Stimulated activated CD8-positive, alpha-beta memory T cell treated with anti-CD3 and anti-CD28 coated beads, Interleukin-15, amount 100 ng/mL, for 4 hours (primary cell): ENCODE measurements at places on chromosomes 16 and 17.

GRCh38 chr17:48753794-48754499 is 25.4 kb upstream of the HOXB13 start:
- DNase-seq = no peak

DNA sequence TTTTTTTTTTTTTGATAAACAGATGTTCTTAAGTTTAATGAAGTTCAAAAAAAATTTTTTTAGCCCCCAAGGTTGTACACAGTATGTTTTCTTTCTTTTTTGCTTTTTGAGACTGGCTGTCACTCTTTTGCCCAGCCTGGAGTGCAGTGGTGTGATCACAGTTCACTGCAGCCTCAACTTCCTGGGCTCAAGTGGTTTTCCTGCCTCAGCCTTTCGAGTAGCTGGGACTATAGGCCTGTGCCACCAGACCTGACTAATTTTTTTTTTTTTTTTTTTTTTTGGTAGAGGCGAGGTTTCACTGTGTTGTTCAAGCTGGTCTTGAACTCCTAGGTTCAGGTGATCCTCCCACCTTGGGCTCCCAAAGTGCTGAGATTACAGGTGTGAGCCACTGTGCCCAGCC is 12.8 kb downstream of the ITGAE start:
- DNase-seq = no peak

GRCh38 chr16:53817117-53817755 is 113.3 kb downstream of the FTO start:
- no peak for DNase-seq

GRCh38 chr16:27867122-27868110 is 196.1 kb downstream of the GSG1L start:
- DNase-seq = no peak

DNA sequence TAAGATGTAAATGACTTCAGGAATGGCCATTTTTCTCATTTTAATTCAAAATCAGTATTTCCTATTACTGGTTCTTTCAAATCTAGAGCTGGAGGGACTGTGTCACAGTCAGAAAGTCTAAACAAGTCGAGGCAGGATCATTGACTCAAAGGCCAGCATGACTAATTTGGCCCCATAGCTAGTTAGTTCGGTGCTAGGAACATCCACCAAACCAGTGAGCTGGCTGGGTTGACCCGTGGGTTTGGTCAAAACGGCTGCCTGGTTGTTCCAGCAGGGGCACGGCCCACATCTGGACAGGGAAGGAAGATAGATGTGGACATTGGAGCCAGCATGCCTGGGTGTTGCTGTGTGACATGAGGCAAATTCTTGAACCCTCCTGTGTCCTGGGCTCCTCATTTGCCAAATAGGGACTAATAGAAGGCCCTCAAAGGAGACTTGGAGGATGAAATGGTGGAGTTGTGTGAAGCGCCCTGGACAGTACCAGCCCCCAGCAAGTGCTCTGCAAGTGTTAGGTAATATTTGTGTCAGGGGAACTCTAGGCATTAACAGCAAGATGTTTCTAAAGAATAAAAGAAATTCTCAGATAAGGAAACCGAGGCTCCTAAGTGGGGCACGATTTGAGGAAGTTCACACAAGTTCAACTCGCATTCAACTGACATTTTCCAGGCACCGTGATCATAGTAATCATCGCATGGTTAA is 46.2 kb downstream of the MEOX1 start:
- no peak for DNase-seq

GRCh38 chr16:68538880-68539701 is at the start of gene ZFP90:
Gene ZFP90, plus strand, starts transcription at chr16:68539291. Its CDS starts 502 bp downstream, at chr16:68539793.
- peak; percentile 71 for DNase-seq

- DNase-seq = no peak
Measured at GRCh38 chr17:39404542-39405378, 3.3 kb upstream of the FBXL20 start.

DNA sequence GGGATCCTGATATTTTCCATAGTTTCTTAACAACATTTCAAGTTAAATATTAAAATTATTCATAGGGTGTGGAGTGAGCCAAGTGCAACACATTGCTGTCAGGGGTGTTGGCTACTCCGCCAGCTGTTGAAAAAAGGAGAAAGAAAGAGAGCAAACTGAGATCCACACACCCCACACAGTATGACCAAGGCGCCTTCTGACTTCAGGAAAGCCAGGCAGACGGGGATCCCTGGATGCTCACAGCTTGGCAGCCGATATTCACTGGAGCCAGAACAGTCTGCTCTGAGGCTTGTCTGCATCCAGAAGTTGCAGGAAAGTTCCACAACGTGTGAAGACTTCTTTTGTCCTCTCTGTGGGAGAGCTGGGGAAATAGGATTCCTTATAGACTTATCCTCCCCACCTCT is 9.3 kb downstream of the CHD9NB start:
- DNase-seq = no peak

DNA sequence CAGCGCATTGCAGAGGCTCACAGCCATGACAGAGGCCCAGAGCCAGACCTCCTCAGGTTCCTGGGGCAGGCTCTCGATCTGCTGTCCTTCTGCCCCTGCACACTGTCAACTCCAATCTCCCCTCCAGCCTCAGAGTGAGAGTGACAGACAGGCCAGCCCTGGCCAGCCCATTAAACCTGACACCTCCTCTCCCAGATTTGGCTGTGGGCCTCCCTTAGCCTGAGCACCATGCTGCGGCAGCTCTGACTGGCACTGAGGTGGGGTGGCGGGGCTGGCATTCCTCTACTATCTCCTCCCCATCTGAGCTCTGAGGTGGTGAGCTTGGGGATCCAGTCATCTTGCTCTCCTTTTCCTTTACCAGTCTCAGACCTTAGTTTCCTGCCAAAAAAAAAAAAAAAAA is 15.5 kb upstream of the C1QL1 start:
- no peak for DNase-seq

GRCh38 chr17:3912827-3913226 is 3.4 kb downstream of the P2RX1 start:
- no peak for DNase-seq

- no peak for DNase-seq
Measured at GRCh38 chr16:10750793-10751192, 7.2 kb downstream of the NUBP1 start.
